Hepatocyte (in vitro differentiated cells): ENCODE measurements at places on chromosomes 11 and 22.

GRCh38 chr11:69183613-69184012 lies 27.9 kb downstream of the SMIM38 start:
- no peak for DNase-seq

DNA sequence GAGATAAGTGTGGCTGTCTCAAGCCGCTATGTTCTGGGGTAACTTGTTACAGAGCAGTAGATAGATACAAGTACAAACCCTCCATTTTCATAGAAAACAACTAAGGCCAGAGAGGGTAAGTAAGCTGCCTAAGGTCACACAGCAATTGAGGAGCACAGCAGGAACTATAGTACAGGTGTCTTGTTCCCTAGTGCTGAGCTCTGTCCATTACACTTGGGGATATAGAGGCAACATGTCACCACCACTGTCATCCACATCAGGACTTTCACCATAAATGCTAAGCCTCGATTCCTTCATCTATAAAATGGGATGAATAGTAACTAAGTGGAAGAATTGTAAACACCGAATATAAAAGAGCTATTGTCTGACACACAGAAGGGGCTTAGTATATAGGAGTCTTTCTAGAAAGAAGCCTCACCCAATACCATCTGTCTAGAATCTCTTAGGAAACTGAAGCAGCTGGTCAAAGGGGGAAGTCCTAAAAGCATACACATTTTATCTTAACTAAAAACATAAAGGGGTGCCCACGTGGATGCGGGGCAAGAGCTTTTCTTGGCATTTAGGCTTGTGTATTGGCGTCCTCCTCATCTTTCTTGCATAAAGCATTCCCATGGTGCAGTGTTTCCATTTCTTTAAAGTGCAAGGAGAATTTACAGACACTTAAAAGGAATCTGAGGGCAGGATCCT lies 93.8 kb upstream of the ALX4 start:
- no peak for DNase-seq

DNA sequence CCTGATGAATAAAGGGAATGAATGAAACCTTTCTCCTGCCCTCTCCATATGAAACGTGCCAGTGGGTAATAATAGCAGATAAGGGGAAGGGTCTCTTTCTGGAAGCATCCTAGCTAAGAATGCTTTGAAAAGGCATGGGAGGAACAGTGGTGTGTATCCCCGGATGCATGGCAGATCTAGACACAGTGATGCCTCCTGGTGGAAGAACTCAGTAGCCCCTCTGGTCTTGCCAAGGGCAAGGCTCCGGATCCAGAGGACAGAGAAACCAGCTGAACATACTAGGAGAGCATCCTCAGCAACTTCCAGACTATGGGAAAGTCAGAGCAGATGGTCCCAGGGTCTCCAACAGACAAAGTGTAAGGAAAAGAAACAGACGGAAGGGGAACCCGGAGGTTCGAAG lies 6.4 kb downstream of the BAIAP2L2 start:
- no peak for DNase-seq

- DNase-seq = no peak
Observed at GRCh38 chr11:31060880-31061279, 308.7 kb downstream of the DCDC1 start.
